ENCODE measurements at places on chromosomes 1 and 21. TPM values are rescaled to one million over a fixed set of nuclear protein-coding genes. Genes with fewer than 3 reads are reported as not detected.

The CGN gene
- 0.69 TPM for total RNA-seq

The SERPINC1 gene
- total RNA-seq: not detected

The KRTAP12-2 gene
- not detected for total RNA-seq

The GJA8 gene
- total RNA-seq: not detected

The CRNN gene
- total RNA-seq: not detected

GRCh38 chr1:202130297-202130721 lies 7.6 kb downstream of the GPR37L1 start:
- H3K36me3 ChIP-seq: peaks cover 2% of the 10 kb centered on the region
- peaks cover 20% of the 10 kb centered on the region for H3K27me3 ChIP-seq
- no peak for DNase-seq
- no peak overlapping the region for H3K4me3 ChIP-seq

DNA sequence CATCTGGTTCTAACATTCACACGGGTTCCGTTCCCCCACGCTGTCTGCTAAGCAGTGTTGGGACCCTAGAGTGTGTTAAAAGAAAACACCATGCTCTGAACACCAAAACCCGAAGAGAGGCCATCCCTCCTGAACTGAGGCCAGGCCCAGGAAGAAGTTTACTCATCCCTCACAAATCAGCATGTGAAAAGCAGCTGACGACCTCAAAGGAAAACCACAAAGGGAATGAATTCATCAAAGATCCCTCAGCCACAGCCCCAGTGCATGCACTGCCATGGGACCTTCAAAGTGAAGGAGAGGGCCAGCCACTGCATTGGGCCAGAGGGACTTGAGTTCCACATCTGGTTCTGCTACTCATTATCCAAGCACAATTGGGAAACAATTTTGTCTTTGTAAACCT lies 7.0 kb upstream of the PSEN2 start:
- DNase-seq: no peak
- H3K27ac ChIP-seq: no peak overlapping the region
- peaks cover 14% of the 10 kb centered on the region for H3K4me1 ChIP-seq
- peaks cover 8% of the 10 kb centered on the region for H3K27me3 ChIP-seq
- no peak overlapping the region for H3K4me3 ChIP-seq
- no peaks in the 10 kb centered on the region for H3K36me3 ChIP-seq

DNA sequence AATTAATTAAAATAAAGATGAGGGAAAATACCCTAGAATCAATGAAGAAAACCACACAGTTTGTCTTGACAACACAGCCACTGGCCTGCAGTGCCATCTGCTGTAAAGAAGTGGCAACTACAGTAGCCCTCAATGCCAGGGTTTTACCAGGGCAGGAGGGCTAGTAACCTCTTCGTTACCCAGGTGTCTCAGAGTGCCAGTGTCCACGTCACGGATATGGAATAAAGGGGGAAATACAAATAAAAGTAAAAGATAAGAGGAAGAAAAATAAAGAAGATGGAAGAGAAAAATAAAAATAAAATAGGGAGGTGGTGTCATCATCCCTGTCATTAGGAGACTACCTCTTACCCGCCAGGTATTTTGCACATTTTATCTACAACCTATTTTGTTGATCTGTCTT lies 14.2 kb upstream of the SLC44A3 start:
- H3K27me3 ChIP-seq: peaks cover 7% of the 10 kb centered on the region
- peak; percentile 45 for DNase-seq
- no peak overlapping the region for H3K4me3 ChIP-seq
- no peak overlapping the region for H3K27ac ChIP-seq
- H3K4me1 ChIP-seq: peaks cover 7% of the 10 kb centered on the region
